T-helper 22 cell (primary cell): ENCODE measurements at places on chromosomes 5 and 9.
A peak's percentile ranks its signal among the peaks of the same experiment; 100 is the strongest.

- DNase-seq, result no peak
Measured at GRCh38 chr5:159929176-159929575, 12.9 kb downstream of the ADRA1B start.

DNA sequence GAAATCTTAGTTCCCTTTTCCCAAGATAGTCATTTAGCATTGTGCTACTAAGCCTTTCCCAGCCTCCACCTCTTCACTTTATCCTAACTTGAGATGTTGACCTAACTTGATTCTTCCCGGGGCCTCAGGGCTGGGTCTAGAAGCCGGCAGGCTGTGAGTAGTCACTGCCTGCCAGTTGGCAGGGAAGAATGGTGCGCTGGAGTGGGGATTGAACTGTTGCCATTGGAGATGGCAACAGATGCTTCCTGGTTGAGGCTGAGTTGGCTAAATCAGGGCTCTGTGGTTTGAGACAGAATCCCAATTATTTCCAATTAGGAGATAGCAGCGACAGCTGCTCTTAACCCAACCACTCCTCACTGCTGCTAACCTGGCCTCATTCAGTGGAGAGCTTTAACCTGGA lies 343.1 kb downstream of the BRINP1 start:
- DNase-seq, result no peak

GRCh38 chr9:38390851-38391250 lies 1.7 kb upstream of the ALDH1B1 start:
- DNase-seq, result no peak

- DNase-seq, result no peak
Measured at GRCh38 chr5:158953929-158954534, 145.7 kb downstream of the EBF1 start.

GRCh38 chr5:98927242-98927988 lies 1.4 kb downstream of the CHD1 start:
- DNase-seq, result peak; percentile 63

DNA sequence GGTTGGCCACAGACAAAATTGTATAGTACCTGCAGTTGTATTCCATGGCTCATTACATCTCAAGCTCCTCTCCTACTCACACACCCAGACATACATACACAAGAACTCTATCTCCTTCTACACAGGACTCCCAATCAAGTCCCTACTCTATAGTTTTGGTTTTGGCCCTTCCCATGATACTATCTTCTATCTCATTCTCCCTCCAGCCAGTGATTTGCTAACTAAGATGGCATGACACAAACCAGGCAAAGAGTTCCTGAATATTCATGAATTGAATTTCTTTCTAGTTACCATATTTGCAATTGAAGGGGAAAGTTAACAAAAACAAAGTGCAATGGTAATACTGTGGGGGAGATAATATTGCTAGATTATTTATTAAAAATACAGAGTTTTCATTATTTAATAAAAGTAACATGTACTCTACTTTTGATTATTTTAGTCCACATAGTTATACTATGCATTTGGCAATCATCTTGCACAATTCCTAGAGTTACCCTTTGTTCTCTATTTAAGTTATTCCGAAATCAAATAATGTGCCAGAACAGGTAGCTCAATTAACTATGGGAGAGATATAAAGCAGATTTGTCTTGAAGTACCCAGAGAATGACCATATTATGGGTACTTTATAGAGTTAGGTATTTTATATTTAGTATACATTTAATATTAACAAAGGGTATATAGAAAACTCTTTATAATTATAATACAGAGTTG lies 9.6 kb upstream of the LURAP1L start:
- DNase-seq, result no peak

GRCh38 chr5:92394936-92395335 lies 1011.8 kb upstream of the ARRDC3 start:
- DNase-seq, result no peak

GRCh38 chr5:169281625-169282024 lies 19.3 kb downstream of the SLIT3 start:
- DNase-seq, result no peak

DNA sequence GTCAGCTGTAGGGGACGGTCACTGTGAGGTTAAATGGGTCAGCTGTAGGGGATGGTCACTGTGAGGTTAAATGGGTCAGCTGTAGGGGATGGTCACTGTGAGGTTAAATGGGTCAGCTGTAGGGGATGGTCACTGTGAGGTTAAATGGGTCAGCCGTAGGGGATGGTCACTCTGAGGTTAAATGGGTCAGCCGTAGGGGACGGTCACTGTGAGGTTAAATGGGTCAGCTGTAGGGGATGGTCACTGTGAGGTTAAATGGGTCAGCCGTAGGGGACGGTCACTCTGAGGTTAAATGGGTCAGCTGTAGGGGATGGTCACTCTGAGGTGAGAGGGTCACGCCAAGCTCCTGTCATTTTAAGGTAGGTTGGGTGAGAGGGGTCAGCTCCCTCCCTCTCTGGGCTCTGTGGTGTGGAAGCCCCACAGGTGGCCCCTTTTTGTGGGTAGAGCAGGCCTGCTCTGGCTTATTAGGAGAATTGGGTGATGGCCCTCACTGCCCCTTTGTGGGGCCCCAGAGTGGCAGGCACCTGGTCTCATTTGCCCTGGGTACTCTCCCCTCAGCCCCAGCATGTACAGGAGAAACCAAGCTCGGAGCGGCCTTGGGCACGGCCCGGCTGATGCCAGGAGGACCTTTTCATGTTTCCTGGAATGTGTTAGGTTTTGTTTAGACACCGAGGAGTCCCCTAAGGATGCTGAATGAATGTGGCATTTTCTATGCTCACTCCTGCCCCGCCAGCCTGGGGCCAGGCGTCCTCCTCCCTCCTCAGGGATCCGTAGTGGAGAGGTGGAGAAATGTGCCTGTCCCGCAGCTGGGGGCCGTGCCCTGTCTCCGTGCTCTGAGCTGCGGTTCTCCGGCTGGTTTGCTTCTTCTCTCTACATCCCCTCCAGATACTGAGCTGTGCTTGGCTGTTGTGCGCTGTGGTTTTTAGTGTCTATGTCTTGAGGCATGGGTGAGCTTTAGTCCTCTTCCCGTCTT lies 31.4 kb downstream of the AHRR start:
- DNase-seq, result no peak
